ENCODE measurements at places on chromosomes 5 and 9.

- no peak for DNase-seq
Observed at GRCh38 chr5:174624733-174625522, 99.5 kb upstream of the MSX2 start.

GRCh38 chr5:132294728-132295504 lies 722 bp downstream of the SLC22A4 start:
- DNase-seq = peak; percentile 96

DNA sequence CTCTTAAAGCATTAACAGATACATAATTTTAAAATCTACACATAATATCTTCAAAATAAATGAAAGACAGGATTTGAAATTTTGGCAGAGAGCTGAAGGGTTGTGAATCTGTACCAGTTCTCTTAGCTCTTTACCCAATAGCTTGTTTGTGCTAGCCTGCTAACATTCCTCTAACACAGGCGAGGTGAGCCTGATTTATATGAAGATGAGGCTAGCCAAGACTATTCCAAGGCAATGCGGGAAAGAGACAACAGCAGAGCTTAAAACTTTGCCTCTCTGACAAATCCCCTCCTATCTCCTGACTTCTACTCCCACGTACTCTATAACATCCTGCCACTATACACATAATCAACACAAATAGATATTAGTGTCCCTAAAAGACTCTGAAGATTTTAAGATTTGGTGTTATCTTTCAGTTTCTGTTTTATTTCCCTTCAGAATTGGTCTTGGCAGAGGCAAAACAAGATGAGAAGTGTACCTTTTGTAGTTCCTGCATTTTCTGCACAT lies 745.6 kb upstream of the ZNF608 start:
- no peak for DNase-seq

GRCh38 chr5:96243203-96243602 lies 189.8 kb downstream of the PCSK1 start:
- DNase-seq = no peak

- no peak for DNase-seq
Observed at GRCh38 chr5:19122923-19123322, 865.1 kb downstream of the CDH18 start.

GRCh38 chr5:132020568-132021339 lies 9.3 kb upstream of the ACSL6 start:
- DNase-seq = no peak

- DNase-seq = no peak
Observed at GRCh38 chr5:100731768-100732167, 171.3 kb downstream of the ST8SIA4 start.

- DNase-seq = no peak
Observed at GRCh38 chr9:38765101-38765500, 45.2 kb upstream of the FAM240B start.

DNA sequence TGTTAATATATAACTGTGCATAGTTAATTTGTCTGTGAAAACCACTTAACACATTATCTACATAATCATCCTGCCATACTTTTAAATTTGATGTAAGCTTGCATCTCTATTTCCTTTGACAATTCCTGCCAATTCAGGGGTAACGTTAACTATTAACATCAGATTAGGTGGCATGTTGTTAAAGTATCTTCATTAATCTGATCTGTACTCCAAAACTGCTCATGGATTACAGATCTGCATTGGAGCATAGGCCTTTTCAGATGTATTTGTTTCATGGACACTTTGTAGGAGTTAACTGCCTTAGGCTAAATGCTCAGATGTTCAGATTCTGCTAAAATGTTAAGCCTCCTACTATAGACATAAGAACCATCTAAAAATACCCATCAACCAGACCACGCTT lies 3.1 kb downstream of the RPS6 start:
- DNase-seq = no peak

DNA sequence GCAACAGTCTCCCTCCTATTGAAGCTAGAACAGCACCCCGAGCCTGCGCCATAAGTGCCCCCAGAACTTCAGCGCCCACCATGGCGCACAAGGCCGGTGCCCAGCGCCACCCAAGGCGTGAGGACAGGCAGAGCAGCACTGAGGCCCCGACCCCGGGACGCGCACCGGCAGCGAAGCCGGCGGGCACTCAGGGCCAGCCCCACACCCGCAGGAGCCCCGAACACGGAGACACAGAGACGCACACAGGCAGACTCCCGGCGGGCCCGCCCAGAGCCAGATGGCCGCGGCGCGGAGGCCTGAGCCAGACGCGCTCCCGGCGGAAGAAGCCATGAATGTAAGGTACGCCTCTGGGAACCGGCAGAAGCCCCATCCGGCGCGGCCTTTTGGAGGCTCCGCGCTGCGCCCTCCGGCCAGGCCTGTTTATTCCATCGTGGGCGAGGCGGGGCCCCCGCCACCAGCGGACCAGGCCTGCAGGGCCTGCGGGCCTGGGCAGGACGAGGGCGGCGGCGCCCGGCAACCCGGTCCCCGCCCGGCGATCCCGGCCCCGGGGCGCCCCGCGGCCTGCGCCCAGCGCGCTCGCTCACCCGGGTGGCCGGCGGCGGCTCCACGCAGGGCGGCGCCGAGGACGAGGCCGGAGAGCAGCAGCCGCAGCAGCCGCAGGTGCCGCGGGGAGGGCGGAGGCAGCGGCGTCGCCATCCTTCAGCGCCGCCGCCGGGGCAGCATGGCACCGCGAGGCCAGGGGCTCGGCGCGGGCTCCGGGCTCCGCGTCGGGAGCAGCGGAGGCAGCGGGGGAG lies 486 bp downstream of the NPDC1 start:
- DNase-seq = no peak

- DNase-seq = no peak
Observed at GRCh38 chr5:111635916-111636570, 121.0 kb downstream of the NREP start.

- peak; percentile 92 for DNase-seq
Observed at GRCh38 chr5:100667161-100667630, 132.0 kb downstream of the FAM174A start.

- DNase-seq = no peak
Observed at GRCh38 chr5:19208397-19208796, 779.6 kb downstream of the CDH18 start.

GRCh38 chr5:107658528-107658927 lies 12.2 kb downstream of the EFNA5 start:
- DNase-seq = no peak

- DNase-seq = no peak
Observed at GRCh38 chr9:110742741-110743371, 74.3 kb downstream of the MUSK start.

DNA sequence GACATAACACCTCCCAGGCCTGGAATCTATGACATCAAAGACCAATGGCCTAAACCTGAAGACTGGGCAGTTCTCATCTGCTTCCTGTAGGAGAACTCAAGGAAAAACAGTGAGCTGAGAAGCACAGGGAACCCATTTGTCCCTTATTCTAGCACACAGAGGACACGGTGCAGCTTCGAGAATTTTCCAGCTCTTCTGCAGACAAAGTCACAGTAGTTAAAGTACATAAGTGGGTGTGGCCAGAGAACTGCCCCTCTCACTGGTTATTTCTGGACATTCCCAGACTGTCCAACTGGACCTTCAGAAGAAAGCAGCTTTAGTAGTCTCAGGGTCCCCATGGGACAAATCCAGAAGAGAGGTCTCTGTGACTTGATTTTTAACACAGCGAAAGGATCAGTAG lies 114.6 kb downstream of the KLHL3 start:
- no peak for DNase-seq

GRCh38 chr5:32182463-32183063 lies 8.4 kb upstream of the GOLPH3 start:
- DNase-seq = no peak

- no peak for DNase-seq
Observed at GRCh38 chr9:20238921-20239320, 383.4 kb downstream of the MLLT3 start.

GRCh38 chr9:134693641-134694367 lies 52.2 kb downstream of the COL5A1 start:
- DNase-seq = no peak

DNA sequence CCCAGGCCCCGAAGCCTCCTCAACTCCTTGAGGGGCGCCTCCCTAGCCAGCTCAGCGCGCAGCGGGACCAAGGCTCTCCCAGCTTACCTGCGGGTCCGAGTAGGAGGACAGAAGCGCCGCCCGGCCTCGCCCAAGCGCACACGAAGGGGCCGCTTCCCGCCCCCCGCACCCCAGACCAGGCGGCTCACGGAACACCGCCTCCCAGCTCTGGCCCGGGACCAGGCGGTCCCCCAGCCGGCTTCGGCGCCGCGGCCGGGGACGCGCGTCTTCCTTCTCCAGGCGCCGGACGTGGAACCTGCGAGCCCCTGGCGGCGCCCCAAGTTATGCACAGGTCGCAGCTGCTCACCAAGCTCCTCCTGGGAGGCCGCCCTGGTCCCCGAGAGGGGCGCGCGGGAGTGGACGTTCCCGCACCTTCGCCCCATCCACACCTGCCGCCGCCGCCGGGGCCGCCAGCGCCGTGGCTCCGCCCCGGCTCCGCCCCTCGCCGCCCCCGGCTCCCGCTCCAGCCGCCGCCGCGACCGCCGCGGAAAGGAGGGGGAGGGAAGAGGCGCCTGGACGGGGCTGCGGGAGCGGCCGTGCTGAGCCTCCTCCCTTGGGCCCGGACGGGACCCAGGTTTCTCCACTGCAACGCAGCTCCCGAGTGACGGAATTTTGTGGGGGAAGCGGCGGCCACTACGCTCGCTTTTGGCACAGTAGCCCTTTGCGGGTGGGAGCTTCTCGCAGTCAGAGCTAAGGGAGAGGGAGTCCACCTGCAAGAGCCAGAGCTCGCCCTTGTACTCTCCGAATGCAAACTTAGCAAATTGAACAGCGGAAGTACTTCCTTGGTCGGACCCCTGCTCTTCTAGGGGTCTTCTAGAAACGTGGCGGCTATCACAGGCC lies 77.5 kb upstream of the IFNE start:
- DNase-seq = no peak

- DNase-seq = peak; percentile 54
Observed at GRCh38 chr9:134243778-134244467, 79.6 kb upstream of the RNU6ATAC start.

DNA sequence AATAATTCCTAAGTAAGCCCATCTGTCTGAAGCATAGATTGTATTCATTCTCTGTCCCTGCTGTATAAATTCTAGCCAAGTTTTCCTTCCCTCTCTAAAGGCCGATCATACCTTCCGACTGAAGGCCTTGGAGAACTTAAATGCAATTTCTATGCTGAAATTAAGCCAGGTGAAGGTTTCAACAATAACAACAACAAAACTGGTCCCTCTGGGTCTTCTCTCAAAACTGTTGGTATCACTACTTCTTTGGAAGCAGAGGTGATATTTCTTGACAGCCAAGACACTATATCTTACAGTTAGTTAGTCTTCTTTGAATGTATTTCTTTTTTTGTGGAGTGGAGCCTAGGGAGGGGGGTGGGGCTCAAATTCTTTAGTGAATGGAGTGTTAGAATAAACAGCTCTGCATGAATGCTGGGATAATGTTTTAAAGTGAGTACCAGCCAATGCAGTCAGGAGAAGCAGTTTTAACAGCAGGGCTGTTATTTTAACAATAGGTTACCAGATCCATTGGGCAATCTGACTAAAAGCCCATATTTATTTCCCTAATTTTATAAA lies 508.9 kb downstream of the EBF1 start:
- no peak for DNase-seq

GRCh38 chr5:168706655-168707069 lies 127.5 kb upstream of the PANK3 start:
- no peak for DNase-seq

GRCh38 chr5:65382582-65382981 lies 99.1 kb downstream of the ADAMTS6 start:
- no peak for DNase-seq
